ENCODE measurements at places on chromosomes 12 and 14.

GRCh38 chr12:120614848-120615247, 25.6 kb upstream of the CABP1 start:
- no peak for DNase-seq

- no peak for DNase-seq
These were observed 7.1 kb upstream of the IFNG-AS1 start for GRCh38 chr12:67982164-67982563.

GRCh38 chr14:50941151-50941550, 3.1 kb downstream of the PYGL start:
- DNase-seq = no peak

DNA sequence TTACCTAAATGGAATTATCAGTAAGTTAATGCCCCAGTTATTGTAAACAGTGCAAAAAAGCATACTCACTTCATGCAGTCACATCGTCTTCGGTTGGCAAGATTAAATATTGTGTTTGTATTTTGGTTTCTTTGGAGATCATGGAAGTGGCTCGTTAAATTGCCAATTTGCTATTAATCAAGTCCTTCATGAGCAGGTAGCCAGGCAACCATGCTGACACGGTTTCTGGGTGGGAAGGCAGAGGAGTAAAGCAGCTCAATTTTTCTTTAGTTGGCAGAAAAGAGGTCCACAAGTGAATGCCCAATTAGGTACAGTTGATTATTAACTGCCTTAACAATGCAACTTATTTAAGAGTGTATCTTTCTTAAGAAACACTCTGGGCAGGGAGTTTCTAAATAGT, 43.9 kb downstream of the PPP4R3A start:
- DNase-seq = no peak

- no peak for DNase-seq
These were observed 138.9 kb upstream of the MAX start for GRCh38 chr14:65241125-65241752.

- DNase-seq = peak; percentile 76
These were observed 60.7 kb downstream of the PLEKHG3 start for GRCh38 chr14:64764641-64765520.

DNA sequence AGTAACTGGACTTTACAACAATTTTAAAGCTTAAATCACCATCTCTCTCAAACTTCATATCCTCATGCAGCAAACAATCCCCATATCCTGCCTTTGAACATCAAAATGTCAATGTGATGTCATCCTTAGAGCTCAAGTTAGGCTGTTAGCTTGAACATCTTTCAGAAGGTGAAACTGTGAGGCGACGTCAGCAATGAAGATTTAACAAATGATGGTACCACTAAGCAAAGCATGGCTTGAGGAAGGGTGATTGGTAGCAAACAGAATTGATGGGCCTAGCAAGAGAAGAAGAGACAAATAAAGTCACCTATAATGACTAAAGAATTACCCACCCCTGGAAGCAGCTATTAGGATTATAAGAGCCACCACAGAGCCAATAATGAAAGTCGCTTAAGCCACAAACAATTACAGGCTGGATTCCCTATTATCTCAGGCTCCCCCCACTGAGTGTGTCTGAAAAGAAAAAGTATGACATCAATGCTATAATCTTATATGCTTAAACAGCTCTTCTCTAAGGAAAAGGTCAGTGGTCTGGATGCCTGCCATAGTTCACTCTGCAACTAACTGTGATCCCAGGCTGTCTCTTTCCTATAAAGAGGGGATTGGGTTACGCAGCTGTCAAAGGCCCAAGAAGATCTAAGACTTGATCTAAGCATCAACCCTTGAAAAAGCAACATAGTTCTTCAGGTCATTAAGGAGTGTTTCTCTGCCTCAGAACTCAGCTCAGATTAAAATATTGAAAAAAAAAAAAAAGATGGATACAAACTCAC, 18.1 kb downstream of the EGLN3 start:
- DNase-seq = no peak

- no peak for DNase-seq
These were observed 90.5 kb downstream of the KIF26A start for GRCh38 chr14:104228716-104229533.

GRCh38 chr12:49789992-49790391, 38.2 kb downstream of the NCKAP5L start:
- peak; percentile 28 for DNase-seq

GRCh38 chr14:68926236-68926635, 52.9 kb downstream of the ACTN1 start:
- DNase-seq = no peak

DNA sequence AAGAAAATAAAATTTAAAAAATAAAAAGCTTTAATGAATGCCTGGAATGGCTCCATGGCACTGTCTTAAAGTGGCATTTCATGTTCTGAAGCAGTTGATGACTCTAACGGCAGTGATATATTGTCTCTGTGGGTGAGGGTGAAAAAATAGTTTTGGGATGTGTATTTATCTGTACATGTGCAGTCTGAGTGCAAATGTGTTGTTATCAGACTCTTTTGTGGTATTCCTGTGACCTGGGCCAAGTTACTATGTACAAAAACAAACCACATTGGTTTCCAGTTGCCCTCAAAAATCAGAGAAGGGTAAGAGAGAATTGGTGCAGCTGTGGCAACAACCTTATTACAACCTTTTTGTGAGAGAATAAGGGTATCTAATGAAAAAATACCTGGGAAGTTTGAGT, 81.7 kb upstream of the CCDC91 start:
- no peak for DNase-seq

DNA sequence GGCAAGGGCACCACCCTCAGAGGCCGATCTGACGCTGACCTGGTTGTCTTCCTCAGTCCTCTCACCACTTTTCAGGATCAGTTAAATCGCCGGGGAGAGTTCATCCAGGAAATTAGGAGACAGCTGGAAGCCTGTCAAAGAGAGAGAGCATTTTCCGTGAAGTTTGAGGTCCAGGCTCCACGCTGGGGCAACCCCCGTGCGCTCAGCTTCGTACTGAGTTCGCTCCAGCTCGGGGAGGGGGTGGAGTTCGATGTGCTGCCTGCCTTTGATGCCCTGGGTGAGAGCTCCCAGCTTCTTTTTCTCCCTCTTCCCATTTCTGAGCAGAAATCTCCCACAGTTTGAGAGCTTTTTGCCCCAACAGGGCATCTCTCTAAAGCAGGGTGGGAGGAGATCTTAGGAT, 1.8 kb downstream of the OAS1 start:
- DNase-seq = no peak

- DNase-seq = no peak
These were observed 337.9 kb downstream of the AACS start for GRCh38 chr12:125402874-125403789.

GRCh38 chr12:107320033-107320928, 226.9 kb upstream of the CRY1 start:
- peak; percentile 82 for DNase-seq
